Upper lobe of left lung (tissue), 6 donors: ENCODE measurements at places on chromosomes 7 and 10. TPM values are rescaled to one million over a fixed set of nuclear protein-coding genes. Genes with fewer than 3 reads are reported as not detected.

- no peaks in the 10 kb centered on the region for H3K36me3 ChIP-seq
- no peaks in the 10 kb centered on the region for H3K27me3 ChIP-seq
- no peak for DNase-seq
- H3K27ac ChIP-seq = no peak overlapping the region
- no peaks in the 10 kb centered on the region for H3K4me1 ChIP-seq
Measured at GRCh38 chr10:74322141-74322540, 171.1 kb downstream of the ADK start.

- no peak for DNase-seq
- H3K4me3 ChIP-seq = no peak overlapping the region
- no peaks in the 10 kb centered on the region for H3K36me3 ChIP-seq
- no peak overlapping the region for H3K27ac ChIP-seq
- H3K27me3 ChIP-seq = no peaks in the 10 kb centered on the region
Measured at GRCh38 chr7:45118889-45119331, 7.4 kb upstream of the TBRG4 start.

Gene HPSE2
- 0.91 TPM for total RNA-seq

GRCh38 chr7:147376192-147376591 lies 1214.4 kb upstream of the C7orf33 start:
- H3K36me3 ChIP-seq = no peaks in the 10 kb centered on the region
- no peak for DNase-seq
- H3K4me1 ChIP-seq = no peaks in the 10 kb centered on the region
- no peaks in the 10 kb centered on the region for H3K27me3 ChIP-seq

- no peak overlapping the region for H3K27ac ChIP-seq
- H3K4me1 ChIP-seq = no peaks in the 10 kb centered on the region
- no peak for DNase-seq
- H3K27me3 ChIP-seq = no peaks in the 10 kb centered on the region
- H3K36me3 ChIP-seq = no peaks in the 10 kb centered on the region
Measured at GRCh38 chr10:67612577-67613537, 83.1 kb downstream of the CTNNA3 start.
